Right atrium auricular region (tissue), 2 donors: ENCODE measurements at places on chromosomes 6 and 20. TPM values are rescaled to one million over a fixed set of nuclear protein-coding genes. Genes with fewer than 3 reads are reported as not detected.

Gene SIRPB1
- 5.7 TPM for total RNA-seq

Gene OVOL2
- not detected for total RNA-seq

Gene MACROD2
- 10.4 TPM for total RNA-seq

Gene RSPO4
- total RNA-seq, result 0.15 TPM

Gene PCSK2
- 1.6 TPM for total RNA-seq

Gene WRNIP1
- 53.5 TPM for total RNA-seq

Gene TSPO2
- total RNA-seq, result not detected

Gene ADTRP
- total RNA-seq, result not detected

Gene AAR2
- total RNA-seq, result 18.9 TPM

Gene GPLD1
- total RNA-seq, result 0.71 TPM

Gene DPPA5
- total RNA-seq, result not detected

Gene CAPN11
- 0.44 TPM for total RNA-seq

Gene SCRT2
- not detected for total RNA-seq

Gene TRMT6
- total RNA-seq, result 11.6 TPM

Gene TP53TG5
- not detected for total RNA-seq

Gene ARFGEF3
- total RNA-seq, result 3.7 TPM

Gene TFAP2D
- not detected for total RNA-seq

Gene SLC12A5
- not detected for total RNA-seq

Gene CDH4
- total RNA-seq, result 0.94 TPM

Gene SLC22A7
- not detected for total RNA-seq

Gene PDE7B
- total RNA-seq, result 9.0 TPM

Gene KIAA1755
- 3.1 TPM for total RNA-seq

Gene HSPA1L
- total RNA-seq, result 1.1 TPM

Gene LY6G6C
- total RNA-seq, result not detected

Gene SMLR1
- total RNA-seq, result not detected

Gene ELOVL5
- 31.2 TPM for total RNA-seq

Gene BMP6
- total RNA-seq, result 19.1 TPM

Gene PPP1R14C
- 85.4 TPM for total RNA-seq

Gene GRIK2
- 7.7 TPM for total RNA-seq

Gene ECT2L
- total RNA-seq, result 3.5 TPM

Gene TFAP2C
- 0.37 TPM for total RNA-seq

Gene DLL1
- total RNA-seq, result 11.2 TPM

Gene CNPY3
- 26.5 TPM for total RNA-seq

Gene SLC16A10
- total RNA-seq, result 10.3 TPM

Gene GSTA2
- not detected for total RNA-seq

Gene FAM83D
- 1.1 TPM for total RNA-seq

Gene FERMT1
- total RNA-seq, result 0.67 TPM

Gene SLC26A8
- not detected for total RNA-seq

Gene KIAA0408
- total RNA-seq, result 1.5 TPM

Gene TAGAP
- total RNA-seq, result 2.0 TPM

Gene ABT1
- 7.3 TPM for total RNA-seq

Gene LBP
- total RNA-seq, result 2.3 TPM

Gene GPRC6A
- not detected for total RNA-seq

Gene KIF6
- total RNA-seq, result not detected

Gene OR14J1
- not detected for total RNA-seq

Gene OR12D3
- not detected for total RNA-seq

Gene MRAP2
- total RNA-seq, result 0.20 TPM

Gene TRDN
- total RNA-seq, result 217 TPM

Gene BPIFA1
- total RNA-seq, result not detected

Gene CLDN20
- total RNA-seq, result not detected

Gene LYRM4
- total RNA-seq, result 22.5 TPM

Gene PHACTR1
- 46.0 TPM for total RNA-seq

Gene ADGRB3
- 1.3 TPM for total RNA-seq

Gene TPBG
- 16.7 TPM for total RNA-seq

Gene PPP1R16B
- total RNA-seq, result 6.6 TPM

Gene AIF1
- 27.3 TPM for total RNA-seq

Gene VEGFA
- 132 TPM for total RNA-seq
